ENCODE measurements at places on chromosomes 7 and 10. TPM values are rescaled to one million over a fixed set of nuclear protein-coding genes. Genes with fewer than 3 reads are reported as not detected.

Gene C10orf67
- 0.48 TPM for polyA plus RNA-seq

Gene ALOX5
- polyA plus RNA-seq, result not detected

Gene VDAC2
- 298 TPM for polyA plus RNA-seq

Gene BTBD16
- polyA plus RNA-seq, result not detected

Gene DCLRE1C
- polyA plus RNA-seq, result 7.5 TPM

Gene ZNF117
- 112 TPM for polyA plus RNA-seq

Gene CALHM3
- not detected for polyA plus RNA-seq

Gene EGR2
- 1.7 TPM for polyA plus RNA-seq

Gene RPEL1
- not detected for polyA plus RNA-seq

Gene LIPJ
- 0.15 TPM for polyA plus RNA-seq

Gene NKX2-3
- not detected for polyA plus RNA-seq

Gene ZNF138
- polyA plus RNA-seq, result 50.4 TPM

Gene CCL24
- not detected for polyA plus RNA-seq

Gene PNLIP
- polyA plus RNA-seq, result not detected

Gene EPDR1
- 0.10 TPM for polyA plus RNA-seq

Gene VWC2
- polyA plus RNA-seq, result 4.6 TPM

Gene GHRHR
- polyA plus RNA-seq, result not detected

Gene AGBL3
- polyA plus RNA-seq, result 9.5 TPM

Measured in neural cell (in vitro differentiated cells).